Activated CD4-positive, alpha-beta T cell treated with anti-CD3 and anti-CD28 coated beads for 4 hours (primary cell): ENCODE measurements at places on chromosomes 11 and 22.

DNA sequence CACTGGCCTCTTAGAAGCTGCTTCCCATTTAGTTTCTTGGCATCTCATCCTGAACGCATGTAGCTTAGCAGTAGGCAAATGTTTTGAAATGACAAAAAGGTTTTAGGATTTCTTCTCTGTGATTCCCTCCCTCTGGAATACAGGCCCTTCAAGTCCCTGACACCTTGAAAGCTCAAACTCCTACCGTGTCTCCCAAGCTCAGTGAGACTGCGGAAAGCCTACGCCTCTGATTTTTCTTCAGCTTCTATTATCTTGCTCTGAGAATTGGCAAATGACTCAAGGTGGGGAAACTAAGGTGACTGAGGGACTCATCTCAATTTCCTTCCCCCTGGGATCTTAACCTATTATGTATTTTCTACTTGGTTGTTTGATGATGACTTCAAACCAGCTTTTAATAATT lies 130.3 kb downstream of the ENTHD1 start:
- no peak for DNase-seq

DNA sequence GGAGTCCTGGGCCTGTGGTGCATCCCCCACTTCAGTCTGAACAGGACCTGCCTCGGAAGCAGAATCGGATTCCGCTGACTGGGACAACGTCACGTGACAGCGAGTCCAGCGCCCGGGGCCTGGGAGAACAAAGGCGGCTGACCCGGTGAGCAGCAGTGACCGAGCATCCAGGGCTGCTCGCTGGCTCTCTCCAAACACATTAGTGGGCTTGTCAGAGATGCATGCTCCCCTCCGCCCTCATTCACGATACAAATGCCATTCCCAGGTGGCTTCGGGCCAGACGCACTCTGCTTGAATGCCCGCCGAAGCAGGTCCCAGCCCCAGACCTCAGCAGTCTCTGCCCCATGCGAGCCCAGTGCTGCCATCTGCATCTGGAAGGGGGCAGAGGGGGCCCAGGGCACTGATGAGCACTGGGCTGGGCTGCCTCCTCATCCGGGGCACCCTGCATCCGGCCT lies 91.0 kb downstream of the WNT7B start:
- DNase-seq = no peak

GRCh38 chr11:64969209-64969608 lies 2.7 kb downstream of the MAJIN start:
- DNase-seq = no peak

GRCh38 chr11:84906995-84907394 lies 720.1 kb downstream of the DLG2 start:
- DNase-seq = no peak

DNA sequence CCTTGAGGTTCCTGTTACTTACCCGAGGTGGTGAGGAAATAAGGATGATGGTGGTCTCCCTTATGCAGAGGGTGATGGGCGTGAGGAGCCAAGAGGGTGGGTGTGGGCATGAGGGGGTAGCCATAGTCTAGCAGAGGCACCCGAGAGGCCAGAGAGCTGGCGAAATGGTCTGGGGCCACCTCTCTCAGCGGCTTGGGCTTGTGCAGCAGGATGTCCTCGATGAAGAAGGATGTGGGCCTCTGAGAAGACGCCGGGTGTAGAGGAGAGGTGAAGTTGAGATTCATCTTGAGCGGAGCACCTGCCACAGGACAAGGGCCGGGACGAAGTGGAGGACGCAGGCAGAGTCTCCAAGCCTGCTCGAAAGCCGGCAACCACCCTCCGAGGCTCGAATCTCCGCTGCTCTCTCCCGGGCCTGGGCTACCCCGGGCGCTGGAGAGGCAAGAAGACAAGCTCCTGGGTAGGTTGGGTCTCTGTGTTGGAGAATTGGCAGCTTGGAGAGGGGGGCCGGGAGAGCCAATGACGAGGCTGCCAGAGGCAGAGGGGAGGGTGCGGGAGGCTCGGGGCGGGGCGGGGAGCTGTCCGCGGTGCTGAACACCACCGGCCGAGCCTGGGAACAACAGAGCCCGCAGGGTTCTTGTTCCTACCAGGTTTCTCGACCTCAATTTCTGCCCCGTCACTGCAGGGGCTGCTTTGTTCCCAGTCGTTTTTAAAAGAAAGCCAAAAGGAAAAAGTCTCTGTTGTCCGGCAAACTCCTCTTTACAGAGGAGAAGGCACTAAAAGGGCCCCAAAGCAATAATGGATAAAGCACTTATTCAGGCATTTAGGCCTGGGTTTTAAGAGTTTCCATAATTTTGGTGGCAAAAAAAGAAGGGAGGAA lies at the start of gene BSX:
Gene BSX, minus strand, starts transcription at position 447 of the 877 bp plus-strand sequence. Its CDS starts 163 bp downstream, at position 284.
- peak; percentile 19 for DNase-seq

DNA sequence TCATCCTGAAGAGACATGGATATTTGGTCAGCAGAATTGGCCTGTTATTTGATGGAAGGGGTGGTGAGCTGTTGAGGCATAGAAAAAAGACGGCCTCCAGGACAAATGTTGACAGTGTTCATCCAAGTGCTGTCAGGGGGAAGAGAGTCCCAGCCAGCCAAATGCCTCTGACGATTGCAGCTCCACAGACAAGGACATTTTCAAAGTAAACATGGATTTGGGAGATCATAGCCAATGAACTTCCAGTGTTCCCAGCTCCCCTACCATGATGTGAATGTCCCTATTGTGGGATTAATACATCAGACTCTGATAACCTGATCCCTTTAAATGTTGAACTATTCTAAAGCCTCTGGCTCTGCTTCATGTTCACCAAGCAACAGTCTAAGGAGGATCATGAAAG lies 31.2 kb upstream of the PSMA1 start:
- DNase-seq = no peak

GRCh38 chr11:111539426-111540113 lies 950 bp upstream of the LAYN start:
- peak; percentile 13 for DNase-seq

DNA sequence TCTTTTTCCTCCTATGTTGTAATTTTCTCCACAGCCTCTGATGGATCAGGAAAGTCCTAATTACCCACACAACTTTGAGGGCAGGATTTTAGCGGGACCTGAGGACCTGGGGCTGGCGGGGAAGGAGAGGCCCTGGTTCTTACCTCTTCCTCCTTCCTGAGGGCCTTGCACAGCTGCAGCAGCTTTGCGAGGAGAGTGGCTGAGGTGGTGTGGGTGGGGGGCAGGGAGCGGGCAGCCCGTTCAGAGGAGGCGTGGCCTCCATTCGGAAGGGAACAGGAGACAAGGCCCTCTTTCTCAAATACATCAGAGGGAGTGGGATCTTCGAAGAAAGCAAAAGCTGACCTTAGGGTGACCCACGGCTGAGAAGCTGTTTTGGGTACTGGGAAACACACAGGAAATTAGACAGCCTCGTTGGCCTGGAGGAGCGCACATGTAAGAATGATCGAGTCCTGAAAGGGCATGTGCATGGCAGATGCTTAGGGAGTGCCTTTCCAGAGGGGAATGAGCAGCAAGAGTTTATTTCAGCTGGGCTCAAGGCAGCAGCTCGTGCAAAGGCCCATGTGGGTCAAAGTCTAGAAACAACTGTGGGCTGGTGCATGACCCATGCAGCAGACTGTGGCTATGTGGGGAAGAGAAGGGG lies 76.6 kb upstream of the NARS2 start:
- DNase-seq = no peak

DNA sequence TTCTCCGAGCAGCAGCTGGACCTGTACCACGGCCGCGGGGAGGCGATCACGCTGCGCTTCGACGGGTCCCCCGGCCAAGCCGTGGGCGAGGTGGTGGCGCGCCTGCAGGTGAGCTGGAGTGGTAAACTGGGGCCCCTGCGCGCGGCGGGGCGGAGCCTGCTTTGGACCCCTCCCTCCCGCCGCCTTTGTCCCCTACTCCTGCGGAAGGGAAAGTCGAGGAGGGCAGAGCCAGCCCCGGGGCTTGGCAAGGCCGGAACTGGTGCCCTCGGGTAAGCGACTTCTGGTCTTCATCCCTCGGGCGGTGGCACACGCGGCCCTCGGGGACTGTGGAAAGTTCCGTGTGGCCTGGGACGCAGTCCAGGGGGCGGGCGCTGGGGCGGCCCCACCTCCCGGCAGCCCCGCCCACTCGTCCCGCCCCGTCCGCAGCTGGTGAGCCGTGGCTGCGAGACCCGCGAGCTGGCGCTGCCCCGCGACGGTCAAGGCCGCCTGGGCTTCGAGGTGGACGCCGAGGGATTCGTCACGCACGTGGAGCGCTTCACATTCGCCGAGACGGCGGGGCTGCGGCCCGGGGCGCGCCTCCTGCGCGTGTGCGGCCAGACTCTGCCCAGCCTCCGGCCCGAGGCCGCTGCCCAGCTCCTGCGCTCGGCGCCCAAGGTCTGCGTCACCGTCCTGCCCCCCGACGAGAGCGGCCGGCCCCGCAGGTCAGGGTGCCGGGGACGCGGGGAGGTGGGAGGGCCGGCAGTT lies 9.2 kb downstream of the SIPA1 start:
- no peak for DNase-seq

GRCh38 chr11:70368961-70369360 lies 29.4 kb upstream of the CTTN start:
- DNase-seq = no peak

DNA sequence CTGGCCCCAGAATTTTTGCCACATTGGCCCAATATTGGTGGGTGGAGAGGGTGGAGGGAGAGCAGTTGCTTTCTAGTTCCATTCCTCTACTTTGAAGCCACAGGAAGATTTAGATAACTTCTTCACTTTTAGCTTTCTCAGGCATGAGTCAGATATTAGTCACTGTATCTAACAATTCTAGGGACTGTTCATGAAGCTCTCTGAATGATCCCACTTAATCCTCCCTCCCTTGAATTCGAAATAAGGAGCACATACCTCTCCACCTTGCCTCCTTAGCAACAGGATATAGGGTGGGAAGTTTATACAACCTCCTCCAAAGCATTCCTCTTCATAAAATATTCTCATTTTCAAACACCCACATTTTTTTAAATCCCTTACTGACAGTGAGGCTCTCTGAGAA lies 13.5 kb downstream of the FSHB start:
- no peak for DNase-seq

DNA sequence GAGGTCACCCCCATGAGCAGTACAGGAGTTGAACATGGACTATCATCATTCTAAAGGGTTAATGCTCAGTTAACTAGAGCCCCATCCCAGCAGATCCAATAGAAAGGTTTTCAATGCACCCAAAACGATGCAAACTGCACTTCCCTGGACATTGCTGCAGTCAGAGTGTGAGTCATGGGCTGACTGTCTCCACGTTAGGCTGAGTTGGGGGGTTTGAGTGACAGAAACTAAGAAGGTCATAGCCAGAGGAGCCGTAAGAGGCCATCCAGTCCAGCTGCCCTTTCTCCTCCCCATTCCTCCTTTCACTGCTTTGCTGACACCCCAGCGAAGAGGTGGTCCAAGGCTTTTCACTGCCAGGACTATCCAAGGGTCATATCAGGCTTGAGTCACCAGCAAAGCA lies 10.5 kb upstream of the OR2AT4 start:
- DNase-seq = no peak

GRCh38 chr11:98115873-98116272 lies 904.9 kb upstream of the CNTN5 start:
- no peak for DNase-seq

- DNase-seq = no peak
Measured at GRCh38 chr22:40510631-40511364, 125.7 kb downstream of the MRTFA start.

DNA sequence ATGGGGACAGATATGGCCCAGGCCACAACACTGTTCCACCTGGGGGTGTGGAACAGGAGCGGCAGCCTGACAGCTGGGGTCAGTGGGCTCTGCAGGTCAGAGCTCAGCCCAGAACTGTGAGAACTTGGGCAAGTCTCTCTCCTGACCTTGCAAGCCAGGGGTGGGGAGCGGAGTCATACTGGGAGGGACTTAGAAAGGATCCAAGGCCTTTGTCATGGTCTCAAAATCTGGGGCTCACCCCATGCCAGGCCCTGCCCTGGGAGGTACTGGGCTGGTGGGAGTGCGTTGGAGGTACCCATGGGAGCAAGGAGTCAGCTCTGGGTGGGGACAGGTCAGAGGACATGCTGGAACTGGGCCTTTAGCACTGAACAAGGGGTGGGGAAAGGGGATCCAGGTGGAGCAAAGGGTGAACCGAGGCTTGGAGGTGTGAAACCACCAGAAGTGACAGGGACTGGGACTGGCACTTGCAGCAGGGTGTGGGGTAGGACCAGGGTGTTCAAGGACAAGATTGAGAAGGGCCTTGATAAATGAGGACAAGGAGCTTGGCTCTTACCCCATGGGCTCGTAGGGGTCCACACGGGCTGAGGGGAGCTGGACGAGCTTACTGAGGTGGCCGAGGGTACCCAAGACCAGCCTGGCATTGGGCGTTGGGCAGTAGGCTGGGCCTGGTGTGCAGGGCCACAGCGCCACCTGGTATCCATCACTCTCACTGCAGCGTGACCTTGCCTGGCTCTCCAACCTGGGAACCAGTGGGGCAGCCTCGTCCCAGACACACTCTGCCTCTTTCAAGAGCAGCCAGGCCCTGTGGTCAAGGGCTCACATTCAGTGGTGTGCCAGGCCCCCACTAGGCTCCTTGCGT lies 7.4 kb upstream of the PMM1 start:
- DNase-seq = no peak

GRCh38 chr22:49087198-49087597 lies 740.5 kb downstream of the BRD1 start:
- no peak for DNase-seq

DNA sequence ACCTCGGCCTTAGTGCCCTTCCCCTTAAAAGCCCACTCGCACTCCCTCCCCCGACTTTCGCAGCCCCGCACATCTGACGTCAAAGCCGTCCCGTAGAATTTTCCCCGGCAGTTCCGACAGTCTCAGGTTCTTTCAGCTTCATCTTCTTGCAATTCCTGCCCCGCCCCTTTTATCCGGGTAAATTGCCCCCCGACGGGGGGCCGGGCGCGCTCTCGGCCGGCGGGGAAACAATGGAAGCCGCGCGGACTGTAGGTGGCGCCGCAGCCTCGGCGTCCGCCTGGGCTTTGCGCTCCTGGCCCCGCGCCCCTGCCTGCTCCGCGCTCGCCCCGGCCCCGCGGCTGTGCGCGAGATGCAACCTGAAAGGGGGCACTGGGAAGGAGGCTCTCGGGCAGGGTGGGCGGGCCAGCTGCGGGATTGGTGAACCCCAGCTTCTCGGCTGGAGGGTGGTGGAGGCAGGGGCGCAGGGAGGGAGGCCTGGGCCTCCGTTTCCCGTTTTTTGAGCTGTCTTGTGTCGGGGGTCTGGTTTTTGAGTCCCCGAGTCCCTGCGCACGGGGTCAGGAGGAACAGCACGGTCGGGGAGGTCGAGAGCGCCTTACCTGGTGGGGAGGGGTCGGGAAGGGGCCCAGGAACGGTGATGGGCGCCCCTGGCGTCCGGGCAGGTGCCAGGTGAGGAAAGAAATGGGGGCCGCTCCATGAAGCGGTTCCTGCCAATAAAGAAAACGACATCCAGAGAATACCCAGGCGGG lies 859 bp upstream of the FGF19 start:
- DNase-seq = no peak
